GM20000 (cell line): ENCODE measurements at places on chromosomes 2 and 18.

DNA sequence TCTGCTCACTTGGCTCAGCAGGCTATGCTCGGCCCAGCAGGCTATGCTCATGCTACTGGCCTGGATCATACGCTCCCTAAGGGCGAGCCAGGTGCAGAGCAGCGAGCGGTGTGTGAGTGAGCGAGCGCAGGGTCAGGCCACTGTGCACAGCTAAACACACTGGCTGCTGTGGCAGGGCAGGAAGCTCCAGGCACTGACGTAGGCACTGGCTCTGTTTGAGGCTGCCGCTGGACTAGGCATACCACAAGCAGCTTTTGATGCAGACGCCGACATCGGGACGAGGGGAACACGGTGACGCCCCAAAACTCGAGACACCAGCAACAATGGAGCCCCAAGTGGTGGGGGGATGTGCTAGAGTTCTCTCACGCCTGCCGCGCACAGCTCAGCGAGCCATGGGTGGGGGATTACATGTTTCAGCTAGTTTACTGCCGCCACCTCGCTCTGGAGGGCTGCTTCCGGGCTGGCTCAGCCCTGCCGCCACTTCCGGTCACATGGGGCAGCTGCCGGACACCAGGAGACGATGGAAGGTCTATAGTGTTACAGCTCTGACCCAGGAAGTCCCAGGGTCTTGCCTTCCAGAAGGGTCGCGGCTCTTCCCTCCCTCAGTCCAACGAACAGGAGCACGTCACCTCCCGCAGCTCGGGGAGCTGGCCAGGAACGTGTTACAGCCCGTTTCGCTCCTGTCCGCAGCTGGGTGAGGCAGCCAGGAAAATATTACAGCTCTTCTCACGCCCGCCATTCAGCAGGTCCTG, 1176.9 kb upstream of the LRRTM1 start:
- DNase-seq: no peak

- DNase-seq: no peak
These were observed 18.1 kb downstream of the EPAS1 start for GRCh38 chr2:46315103-46315890.

DNA sequence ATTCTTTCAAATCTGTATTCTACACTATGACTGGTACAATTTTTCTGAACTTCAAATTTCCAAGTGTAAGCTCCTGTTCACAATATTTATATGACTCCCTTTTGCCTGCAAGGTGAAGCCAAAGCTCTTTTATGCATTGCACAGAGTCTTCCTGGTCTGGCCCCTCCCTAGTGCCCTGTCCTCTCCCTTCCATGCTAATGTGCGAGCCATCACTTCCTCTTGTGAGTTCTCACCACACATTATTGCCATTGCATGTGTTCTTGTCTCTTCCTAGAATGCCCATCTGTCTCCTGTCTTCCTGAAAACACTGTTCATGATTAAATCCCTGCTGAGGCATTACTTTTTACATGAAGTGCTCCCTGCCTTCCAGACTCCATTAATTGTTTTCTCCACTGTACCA, 169.9 kb downstream of the MC4R start:
- no peak for DNase-seq

DNA sequence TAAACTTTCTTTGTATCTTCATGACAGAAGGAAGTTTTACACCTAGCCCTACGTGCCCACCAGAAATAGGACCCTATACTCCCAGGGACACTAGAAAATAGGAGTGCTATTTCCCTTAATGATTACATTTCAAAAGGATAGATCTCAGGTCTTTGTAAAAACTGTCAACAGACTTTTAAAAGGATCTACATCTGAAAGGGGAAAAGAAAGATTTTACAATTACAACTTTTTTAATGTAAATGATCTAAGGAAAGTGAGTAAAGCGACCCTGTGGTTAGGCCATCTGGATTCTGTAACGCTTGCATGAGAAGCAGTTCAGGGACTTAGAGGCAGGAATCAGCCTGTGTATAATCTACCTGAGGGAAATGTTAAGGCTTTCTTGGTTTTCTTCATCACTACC, 431.8 kb upstream of the MC4R start:
- no peak for DNase-seq

GRCh38 chr2:197137231-197137630, 173.3 kb downstream of the ANKRD44 start:
- DNase-seq: no peak

DNA sequence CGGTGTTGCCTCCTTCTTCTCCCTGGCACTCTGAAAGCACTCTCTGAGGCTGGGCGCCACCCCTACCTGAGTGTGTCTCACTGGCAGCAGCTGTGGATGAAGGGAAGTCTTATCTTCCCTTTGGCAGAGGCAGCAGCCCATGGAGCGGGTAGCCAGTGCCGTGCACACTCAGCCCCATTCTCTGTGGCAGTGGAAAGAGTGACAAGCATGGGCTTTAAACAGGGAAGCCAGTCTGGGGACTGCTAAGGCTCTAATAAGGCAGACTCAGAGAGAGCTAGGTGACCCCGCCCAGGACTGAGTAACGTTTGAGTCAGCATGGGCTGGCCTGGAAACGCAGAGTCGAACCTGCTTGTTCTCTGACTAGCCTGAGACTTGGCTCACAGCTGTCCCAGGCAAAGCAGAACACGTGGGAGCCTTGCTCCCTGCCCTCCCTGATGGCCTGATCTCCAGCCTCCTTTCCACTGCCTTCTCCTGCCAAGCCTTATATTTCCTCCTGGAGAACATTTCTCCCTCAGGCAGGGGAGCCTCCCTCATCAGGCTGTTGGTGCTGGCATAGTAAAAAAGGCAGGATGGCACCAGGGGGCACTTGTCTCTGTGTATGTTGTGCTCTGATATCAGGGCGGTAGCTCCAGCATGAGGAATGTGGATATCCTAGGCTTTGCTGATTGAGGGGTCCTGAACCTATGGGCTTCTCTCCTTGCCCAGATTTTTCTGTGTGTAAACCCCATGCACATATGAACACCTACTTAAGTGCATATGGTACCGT, 93.9 kb upstream of the LGALSL start:
- peak; percentile 39 for DNase-seq

GRCh38 chr2:227411320-227411989, 23.7 kb upstream of the SCYGR1 start:
- peak; percentile 49 for DNase-seq

GRCh38 chr2:205409411-205409810, 272.9 kb upstream of the NRP2 start:
- no peak for DNase-seq

- no peak for DNase-seq
These were observed 252.5 kb downstream of the VAPA start for GRCh38 chr18:10166164-10166807.

DNA sequence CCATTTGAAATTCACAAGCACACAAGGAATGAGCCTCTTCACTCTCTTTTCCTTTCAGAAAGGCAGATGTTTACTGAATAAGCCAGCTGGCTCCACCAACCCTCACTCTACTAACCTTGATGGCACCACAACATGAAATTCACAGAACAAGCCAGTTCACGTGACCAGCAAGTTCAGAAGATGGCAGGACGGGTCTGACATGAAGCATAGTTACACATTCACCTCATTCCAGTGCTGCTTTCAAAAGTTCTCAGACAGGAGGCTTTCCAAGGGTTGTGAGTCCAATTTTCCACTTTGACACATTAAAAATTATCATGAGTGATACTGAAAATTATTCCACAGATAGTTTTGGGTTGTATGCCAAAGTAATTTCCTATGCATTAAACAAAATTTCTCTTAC, 74.2 kb upstream of the MBOAT2 start:
- DNase-seq: no peak

GRCh38 chr18:2338601-2339000, 232.7 kb downstream of the METTL4 start:
- no peak for DNase-seq

DNA sequence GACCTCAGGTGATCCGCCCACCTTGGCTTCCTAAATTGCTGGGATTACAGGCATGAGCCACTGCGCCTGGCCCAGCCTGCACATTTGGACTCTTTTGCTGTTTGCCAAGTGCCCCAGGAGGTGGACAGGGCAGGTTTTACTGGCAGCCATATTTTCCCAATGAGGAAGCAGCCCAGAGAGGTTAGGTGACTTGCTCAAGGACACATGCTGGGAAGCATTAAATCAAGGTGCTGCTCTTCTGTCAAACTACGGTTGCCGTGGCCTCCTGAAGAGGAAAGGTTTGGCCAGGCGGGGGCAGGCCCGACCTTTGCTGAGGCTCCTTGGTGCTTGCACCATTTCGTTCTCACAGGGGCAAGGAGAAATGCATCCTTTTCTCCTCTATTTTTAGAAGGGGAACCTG, 44.0 kb downstream of the DNMT3A start:
- DNase-seq: no peak

DNA sequence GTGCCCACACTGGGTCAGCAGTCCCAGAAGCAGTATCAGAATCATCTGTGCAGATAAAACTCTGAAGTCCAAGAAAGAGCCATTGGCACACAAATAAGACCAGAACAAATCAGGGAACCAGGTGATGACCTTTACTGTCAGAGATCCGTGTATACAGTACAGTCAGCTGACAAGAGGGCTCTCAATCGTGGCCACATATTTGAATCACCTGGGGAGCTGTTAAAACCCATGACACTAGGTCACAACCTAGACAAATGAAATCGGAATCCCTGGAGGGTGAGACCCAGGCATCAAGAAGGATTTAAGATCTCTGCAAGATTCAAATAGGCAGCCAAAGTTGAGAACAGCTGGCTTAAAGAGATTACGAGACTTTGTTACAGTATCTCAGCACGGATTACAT, 807.1 kb downstream of the RNF144A start:
- DNase-seq: no peak

GRCh38 chr2:240619506-240620148, 5.7 kb upstream of the GPR35 start:
- no peak for DNase-seq
